CD4-positive, alpha-beta T cell treated with Interleukin-6 at 100 ng/mL for 8 hours (primary cell): ENCODE measurements at places on chromosomes 5 and 9.

- DNase-seq, result no peak
These were observed 106.0 kb upstream of the MTAP start for GRCh38 chr9:21696411-21696871.

GRCh38 chr9:69797675-69798074, 22.9 kb upstream of the CFAP95 start:
- no peak for DNase-seq

DNA sequence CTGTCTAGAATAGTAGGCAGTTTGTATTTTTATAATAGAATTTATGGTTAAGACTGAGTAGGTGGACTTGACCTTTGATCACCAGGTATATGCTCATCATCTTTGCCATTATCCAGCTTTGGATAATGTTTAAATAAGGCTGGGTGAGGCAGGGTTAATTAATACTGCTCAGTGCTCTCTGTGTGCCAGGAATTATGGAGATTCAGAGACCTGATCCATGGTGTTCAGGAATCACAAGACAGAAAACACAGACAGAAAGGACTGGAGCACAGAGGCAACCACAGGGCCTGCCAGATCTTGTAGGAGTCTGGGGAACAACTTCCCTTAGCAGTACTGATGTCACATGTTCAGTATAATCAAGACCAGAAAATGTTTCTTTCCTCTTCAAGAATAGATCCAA, 186.3 kb upstream of the ADCY2 start:
- DNase-seq, result no peak

DNA sequence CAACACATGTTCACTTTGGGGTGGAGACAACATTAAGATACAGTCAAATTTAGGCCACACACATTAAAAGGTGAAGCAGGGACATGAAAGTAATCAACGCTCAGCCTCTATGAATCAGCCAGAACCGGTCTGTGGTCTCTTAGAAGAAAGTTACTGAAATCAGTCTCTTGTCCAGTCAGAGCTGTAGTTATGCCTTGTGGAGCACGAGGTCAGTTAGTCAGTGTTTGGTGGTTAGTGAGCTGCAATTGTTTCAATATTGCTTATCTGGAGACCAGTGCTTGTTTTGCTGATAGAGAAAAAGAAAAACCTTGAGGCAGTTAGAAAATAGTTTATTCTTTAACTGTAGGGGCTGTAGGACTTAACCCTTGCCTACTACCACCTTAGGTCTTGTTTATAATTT, 157.8 kb upstream of the RASEF start:
- no peak for DNase-seq

GRCh38 chr5:580436-580835, 31.7 kb upstream of the CEP72 start:
- no peak for DNase-seq

DNA sequence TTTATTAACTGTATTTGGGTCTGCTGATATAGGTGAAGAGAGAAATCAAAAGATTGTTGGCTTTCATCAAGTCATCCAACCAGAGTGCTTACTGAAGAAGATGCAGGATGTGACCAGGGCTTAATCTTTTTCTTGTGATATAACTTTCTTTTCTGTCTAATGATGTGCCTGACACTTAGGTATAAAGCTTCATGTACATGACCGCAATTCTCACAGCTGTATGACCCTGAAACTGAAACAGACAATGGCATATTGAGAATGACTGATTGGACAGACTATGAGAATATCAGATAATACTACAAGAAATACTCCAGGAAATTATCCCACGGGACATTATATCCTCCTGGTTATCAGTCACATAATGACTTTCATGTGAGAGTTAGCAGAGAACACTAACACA, 32.5 kb upstream of the FAM174A start:
- no peak for DNase-seq

- DNase-seq, result no peak
These were observed 2.0 kb upstream of the HAUS6 start for GRCh38 chr9:19104515-19105282.

DNA sequence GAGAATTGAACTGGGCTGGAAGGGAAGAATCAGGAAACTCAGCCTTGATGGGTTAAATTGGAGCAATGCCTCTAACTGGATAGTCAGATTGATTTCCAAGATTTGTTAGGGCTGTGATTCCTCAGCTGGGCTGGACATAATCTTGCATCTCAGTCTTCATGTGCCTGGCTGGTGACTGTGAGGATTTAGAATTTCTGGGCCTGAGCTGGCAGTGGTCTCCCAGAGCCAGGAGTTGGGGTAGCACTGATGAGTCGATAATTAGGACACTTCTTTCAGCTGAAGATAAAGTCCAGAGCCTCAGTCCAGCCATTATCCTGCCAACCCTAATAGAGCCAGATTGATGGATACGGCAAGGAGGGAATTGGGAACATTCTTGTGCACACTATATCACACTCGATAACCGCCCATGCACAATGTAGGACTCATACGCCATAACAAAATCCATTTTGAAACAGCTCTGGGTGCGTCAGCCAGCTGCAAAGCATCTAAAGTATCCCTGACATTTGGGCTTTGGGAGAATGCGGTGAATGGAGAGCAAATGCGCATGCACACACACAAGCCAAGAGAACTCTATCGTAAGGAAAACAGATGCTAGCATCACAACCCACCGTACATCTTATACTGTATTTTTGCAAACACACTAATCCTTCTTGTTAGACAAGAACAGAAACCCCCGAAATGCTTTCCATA, 405.1 kb upstream of the KLF4 start:
- no peak for DNase-seq

GRCh38 chr9:21265421-21266189, 25.8 kb upstream of the IFNA14 start:
- no peak for DNase-seq
